Hypothalamus (tissue), 51 donors: ENCODE measurements at places on chromosomes 2 and 18.

- no peak for DNase-seq
Measured at GRCh38 chr2:4265936-4266335, 562.6 kb downstream of the DCDC2C start.

DNA sequence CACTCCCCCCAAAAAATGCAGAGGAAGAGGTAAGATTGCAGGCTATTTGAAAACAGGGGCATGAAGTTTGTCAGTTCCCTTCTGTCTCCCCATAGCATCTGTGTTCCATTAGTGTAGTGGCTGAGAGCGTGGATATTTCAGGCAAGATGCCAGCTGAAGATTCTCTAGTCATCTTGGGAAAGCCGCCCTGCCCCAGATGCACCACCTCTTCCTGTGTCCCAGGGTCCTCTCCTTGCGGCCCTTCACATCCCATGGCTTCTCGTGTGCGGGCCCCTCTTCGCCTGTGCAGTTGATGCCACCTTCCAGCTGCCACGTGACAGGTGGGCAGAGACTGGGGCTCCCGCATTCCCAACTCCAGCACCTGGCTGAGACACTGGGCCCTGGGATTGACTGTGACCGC is 16.1 kb downstream of the TMEM127 start:
- no peak for DNase-seq

GRCh38 chr2:185583058-185583816 is 155.4 kb upstream of the FSIP2 start:
- DNase-seq: no peak

DNA sequence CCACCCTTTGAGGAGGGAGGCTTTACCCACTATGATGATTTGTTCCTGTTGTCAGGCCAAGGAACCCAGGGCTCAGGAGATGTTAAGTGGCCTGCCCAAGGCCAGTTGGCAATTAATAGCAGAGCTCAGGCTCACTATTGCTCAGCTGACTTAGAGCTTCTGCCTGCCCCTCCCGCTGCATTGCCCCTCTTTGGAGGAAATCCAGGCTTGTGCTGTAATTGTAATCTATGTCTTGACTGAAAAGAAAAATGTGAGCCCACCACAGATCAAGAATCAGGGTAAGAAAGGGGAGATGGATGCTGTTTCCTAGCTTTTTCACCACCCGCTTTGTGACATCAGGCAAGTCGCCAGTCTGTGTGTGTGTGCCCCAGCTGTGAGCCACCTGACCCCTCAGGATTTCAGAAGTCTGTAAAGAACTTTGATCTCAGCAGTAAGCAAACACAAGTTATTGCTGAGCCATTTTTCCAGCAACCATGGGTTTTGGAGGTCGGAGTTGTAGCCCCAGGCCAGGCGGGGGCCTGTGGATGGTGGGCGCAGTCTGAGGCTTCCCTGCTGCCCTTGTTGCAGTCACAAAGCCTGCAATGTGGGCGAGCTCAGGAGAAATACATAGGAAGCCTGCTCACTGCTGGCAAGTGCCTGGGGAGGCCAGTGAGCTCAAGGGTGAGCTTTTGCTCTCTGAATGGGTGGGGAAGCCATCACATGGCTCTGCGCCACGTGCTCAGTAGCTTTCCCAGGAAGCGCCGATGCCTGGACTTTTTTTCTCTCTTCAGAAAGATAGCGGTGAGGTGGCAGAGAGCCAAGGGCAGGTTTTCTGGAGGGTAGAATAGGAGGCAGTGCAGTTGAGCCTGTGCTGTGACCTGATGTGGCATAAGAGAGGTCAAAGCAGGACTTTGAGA is 6.1 kb downstream of the CABLES1 start:
- DNase-seq: no peak

DNA sequence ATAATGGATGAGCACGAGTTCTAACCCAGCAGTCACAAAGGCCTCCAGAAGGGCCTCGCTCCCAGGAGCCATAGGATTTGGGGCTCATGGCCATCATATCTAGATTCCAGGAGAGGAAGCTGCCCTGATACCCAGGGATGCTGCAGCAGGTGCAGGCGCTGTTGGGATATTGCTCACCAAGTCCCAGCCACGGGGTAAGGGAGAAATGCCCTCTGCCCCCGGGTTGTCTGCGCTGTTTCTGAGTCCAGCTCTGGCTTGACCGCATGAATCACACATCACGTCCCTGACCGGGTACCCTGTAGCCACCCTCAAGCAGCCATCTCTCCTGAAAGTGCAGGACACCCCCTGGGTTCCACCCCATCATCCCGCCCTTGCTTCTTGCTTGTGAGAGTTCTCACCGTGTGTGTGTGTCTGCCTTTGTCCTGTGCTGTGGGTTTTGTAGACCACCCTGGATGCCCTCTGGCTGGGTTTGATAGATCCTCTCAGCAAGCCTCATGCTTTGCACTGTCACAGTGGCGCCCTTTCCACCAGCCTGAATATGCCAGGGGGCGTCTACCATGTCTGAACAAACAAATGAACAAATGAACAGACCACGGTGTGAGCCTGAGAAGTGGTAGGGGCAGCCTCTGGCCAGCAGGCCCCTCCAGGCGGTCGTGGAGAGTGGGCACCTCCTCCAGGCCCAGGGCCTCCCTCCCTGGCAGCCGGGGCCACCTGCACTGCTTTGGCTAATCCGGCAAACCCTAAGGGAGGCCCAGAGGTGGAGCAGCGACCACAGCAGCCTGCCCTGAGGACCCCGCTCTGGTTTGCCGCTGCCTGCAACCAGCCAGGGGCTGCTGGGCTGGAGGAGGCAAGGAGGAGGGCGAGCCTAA is 32.1 kb downstream of the ADRA2B start:
- DNase-seq: no peak

DNA sequence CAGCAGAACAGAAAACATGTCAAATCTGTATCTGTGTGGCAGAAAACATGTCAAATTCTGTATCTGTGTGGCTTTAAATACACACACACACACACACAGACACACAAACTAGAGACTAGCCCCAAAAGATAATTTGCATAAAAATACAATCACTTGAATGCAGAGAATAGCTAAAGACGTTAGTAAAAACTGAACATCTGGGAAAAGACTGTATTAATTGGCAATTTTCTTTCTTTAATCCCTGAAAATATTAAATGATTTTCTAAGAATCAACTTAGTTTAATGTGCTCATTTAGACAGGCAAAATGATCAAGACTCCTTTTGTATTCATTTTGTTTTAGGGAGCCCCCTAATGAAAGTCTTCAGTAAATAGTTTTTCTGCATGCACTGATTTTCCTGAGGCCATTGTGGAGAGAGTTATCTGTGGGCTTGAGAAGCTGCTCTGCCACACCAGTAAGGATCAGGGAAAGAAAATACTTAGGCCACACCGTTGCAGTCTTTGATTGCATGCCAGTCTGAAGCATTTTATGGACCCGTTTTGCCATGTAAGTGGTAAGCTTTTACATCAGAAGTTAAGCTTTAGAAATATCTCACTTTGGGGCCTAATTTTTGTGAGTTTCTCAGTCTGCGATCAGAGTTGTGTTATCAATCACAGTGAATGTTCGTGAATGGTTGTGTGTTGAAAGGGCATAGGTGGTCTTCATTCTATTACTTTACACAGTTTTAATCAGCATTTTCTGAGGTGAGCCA is 2.2 kb downstream of the SPATS2L start:
- DNase-seq: no peak

GRCh38 chr2:152383702-152384101 is 48.7 kb downstream of the FMNL2 start:
- no peak for DNase-seq

DNA sequence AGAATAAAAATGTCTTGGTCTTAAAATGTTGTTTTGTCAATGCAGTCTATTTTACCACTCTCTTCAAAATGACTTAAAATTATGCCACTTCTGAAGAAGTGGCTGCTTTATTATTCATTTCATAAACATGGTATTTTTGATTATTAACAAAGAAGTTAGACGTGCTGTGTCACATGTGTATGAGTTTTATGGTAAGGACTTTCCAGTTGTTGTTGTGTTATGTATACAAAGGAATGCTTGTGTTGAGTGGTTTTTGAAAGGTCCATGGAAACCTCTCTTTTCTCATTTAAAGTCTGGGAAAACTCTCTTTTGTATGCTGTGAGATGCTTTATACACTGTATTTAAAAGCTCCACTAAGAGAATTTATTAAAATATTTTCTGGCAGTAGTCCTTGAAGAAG is 116.2 kb downstream of the MTCL1 start:
- DNase-seq: no peak

- DNase-seq: no peak
Measured at GRCh38 chr2:118386641-118387302, 298.5 kb downstream of the INSIG2 start.

DNA sequence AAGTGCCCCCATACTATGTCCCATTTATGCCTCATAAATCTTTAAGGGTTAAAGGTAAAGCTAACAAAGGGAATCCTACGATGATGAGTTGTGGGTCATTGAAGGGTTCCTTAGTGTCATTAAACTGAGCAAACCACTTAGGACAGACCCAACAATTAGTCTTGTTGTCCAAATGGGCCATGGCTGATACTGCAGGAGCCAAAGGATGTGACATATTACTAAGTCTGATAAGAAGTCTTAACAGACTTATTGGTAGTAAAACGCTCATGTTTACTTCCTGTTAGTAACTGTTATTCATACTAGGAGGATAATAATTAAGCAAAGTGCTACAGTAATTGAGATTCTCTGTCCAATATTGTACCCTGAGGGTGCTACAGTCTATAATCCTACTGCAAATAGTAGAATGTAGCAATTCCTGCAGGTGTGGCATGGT is 96.8 kb downstream of the PTPN4 start:
- DNase-seq: no peak
